ENCODE measurements at places on chromosomes 6 and 20.

DNA sequence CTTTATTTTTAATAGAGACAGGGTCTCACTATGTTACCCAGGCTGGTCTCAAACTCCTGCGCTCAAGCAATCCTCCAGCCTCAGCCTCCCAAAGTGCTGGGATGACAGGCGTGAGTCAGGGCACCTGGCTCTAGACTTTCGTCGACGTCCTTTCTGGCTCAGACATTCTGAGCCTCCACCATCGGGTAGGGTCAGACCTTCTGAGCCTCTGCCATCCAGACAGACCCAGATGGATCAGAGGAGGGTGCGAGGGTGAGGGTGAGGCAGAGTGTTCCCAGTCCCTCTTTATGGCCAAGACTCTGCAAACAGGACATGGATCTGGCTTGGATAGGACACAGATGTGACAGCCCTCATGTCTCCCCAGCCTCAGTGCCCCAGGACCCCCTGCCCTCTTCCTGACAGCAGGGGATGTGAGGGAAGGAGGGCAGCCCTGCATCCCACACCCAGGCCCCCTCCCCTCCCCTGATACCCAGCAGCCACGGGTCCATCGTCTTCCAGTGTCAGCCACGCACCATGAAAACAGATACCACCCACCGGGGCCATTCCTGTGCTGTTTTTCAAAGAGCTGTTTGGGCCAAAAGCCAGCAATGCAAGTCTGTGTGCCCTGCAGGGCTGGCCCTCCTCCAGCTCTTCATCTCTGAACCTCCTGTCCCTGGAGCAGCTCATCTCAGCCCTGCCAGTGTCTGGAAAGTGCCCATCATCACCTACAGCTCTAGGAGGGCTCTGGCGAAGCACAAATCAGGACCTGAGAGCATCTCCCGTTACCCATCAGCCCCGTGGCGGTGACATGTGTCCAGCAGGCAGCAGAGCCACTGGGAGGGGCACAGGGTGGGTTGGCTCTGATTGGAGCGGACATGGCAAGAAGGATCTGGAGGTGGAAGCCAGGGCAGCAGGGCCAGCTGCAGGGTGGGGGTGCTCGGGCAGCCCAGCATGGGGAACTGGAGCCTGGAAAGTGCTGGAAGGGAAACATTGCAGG is 208.4 kb downstream of the PREX1 start:
- peak; percentile 87 for DNase-seq

- no peak for DNase-seq
These were observed 473.5 kb downstream of the UTRN start for GRCh38 chr6:144758602-144759001.

GRCh38 chr6:104326173-104327001 is 533.3 kb downstream of the HACE1 start:
- no peak for DNase-seq

GRCh38 chr6:136701045-136701444 is 91.2 kb downstream of the MAP3K5 start:
- no peak for DNase-seq

GRCh38 chr6:87065117-87065516 is 29.8 kb downstream of the CGA start:
- DNase-seq: no peak

- DNase-seq: peak; percentile 88
These were observed 376.5 kb downstream of the KHDRBS2 start for GRCh38 chr6:61909486-61909885.

GRCh38 chr6:53603386-53604116 is 58.6 kb upstream of the GCLC start:
- no peak for DNase-seq

GRCh38 chr6:24907919-24908649 is 27.7 kb downstream of the RIPOR2 start:
- DNase-seq: peak; percentile 46

DNA sequence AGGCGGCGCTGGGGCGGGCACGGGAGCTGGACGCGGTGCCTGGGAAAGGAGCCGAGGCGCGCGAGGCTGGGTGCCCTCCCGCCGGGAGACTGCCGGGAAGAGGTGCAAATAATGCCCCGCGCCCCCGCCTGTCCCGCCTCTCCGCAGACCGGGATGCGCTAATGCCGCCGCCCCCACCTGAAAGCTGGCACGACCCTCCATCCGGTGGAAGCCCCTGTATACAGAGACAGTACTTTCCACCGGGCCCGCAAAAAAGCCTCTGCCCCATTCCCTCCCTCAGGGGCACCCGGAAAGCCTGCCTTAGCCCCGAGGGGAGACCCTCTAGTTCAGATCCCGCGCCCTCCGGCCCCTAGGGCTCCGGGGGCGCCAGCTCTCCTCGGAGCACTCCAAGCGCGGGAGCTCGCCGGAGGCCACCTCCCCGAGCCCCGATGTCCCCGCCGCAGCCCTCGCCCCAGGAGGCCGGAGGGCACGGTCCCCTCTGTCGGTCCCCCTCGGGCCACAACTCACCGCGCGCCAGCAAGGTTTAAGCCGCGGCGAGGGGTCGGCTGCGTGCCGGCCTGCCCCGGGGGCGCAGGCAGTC is 1.2 kb downstream of the GRM4 start:
- no peak for DNase-seq

DNA sequence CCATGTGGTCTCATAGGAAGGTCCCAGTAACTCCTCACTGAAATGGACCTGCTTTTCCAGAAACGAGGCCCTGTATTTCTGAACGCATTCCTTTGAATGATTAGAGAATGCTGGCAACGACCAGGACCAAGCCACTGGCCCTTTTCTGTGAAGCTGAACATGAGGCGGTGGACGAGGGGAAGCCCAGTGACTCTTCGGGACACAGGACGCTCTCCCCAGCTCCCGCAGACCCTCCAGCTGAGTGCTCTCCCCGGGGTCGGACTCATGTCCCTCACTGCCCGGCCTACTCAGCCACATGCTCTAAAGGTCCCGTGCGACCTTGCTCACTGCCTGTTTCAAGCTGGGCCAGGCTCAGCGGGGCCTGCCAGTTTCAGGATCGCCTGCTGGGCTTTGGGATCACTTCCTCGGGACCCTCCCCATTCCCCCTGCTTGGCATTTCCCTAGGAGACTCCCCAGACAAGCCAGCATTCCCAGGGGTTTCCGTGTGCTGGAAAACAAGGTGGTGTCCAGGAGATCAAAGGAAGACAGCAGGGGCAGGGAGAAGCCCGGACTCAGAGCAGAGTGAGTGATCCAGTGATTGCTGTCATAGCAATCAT is 2.6 kb upstream of the CST9 start:
- no peak for DNase-seq

DNA sequence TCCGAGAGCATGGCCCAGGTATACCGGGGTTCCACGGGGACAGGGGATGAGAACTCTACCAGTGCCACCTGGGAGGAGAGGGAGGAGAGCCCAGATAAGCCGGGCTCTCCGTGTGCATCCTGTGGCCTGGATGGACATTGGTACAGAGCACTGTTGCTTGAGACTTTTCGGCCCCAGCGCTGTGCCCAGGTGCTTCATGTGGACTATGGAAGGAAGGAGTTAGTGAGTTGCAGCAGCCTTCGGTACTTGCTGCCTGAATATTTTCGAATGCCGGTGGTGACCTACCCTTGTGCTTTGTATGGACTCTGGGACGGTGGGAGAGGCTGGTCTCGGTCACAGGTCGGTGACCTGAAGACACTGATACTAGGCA is 1.3 kb downstream of the TDRD6 start:
- no peak for DNase-seq

- no peak for DNase-seq
These were observed 30.6 kb upstream of the ADRM1 start for GRCh38 chr20:62272200-62272599.

DNA sequence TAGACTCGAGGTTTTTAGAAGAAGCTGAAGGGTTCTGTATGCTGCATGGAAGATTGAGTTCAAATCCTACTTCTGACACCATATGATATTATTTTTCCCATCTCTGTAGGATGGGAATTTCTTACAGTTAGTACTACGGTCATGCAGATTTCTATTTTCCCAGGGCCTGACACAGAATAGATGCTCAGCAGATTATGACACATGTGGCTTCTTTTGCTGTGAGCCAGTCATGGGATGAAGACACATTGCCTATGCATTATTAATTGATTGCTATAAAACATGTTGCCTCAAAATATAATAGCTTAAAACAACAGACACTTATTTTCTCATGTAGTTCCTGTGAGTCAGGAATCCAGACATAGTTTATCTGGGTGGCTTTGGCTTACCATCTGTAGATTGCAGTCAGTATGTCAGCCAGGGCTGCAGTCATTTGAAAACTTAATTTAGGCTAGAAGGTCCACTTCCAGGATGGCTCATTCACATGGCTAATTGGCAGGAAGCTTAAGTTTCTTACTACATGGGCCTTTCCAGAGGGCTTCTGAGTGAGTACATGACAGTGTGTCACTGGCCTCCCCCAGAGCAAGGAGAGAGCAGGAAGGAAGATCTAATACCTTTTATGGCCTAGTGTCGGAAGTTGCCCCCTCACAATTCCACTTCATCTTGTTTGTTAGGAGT is 29.5 kb downstream of the TOP1 start:
- no peak for DNase-seq

- DNase-seq: peak; percentile 45
These were observed 12.9 kb downstream of the COX7A2 start for GRCh38 chr6:75230484-75231325.

DNA sequence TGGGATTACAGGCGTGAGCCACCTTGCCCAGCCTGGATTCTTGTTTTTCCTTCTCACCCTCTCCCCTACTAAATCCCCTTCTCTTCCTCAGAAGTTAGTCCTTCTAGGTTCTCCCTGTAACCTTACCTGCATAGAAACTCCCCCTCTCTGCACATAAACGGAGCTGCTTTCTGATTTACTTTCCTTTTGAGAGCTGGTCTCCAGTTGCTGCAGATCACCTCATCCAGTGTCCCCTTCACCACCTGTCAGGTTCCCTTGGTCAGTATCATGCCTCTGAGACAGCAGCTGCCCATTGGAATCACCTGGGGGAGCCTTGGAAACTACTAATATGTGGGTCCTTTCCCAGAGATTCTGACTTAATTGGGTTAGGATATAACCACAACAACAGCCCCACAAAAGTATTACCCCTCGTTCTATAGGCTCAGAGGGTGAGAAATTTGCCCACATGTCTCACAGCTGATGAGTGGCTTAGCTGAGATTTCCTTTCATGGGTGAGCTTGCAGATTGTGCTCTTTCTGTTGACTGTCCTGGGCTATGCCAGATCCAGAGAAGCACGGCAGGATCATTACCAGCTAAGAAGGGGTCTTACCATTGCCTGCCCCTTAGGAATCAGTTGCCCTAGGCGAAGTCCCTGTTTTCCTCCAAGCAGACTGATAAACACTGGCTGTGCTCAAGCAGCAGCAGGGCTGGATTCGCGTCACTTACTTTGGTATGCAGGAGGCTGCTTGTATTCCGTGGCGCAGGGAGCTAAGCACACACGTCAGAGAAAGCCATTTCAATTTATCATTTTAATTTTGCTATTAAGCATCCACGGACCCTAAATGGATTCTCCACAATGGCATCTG is 51.3 kb downstream of the AKAP12 start:
- DNase-seq: peak; percentile 19

- DNase-seq: no peak
These were observed 413.3 kb downstream of the MAFB start for GRCh38 chr20:40275738-40276137.

GRCh38 chr6:4901386-4902061 is 102.3 kb downstream of the RPP40 start:
- DNase-seq: no peak

DNA sequence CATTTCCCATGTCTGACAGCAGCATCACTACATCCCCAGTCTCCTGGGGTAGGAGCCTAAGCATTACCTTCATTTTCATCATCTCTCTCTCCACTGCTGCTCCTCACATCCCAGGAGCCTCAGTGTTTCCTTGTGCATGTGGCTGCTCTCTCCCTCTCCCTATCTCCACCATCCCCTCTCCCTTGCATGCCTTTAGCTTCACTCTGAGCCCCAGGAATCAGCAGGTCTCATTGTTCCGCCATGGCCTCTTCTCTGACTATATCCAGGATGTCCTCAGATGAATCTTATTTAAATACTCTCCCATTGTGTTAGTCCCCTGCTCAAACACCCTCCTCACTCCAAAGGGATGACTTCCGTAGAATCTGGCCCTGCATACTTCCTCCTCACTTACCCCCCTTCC is 79.4 kb downstream of the FAXC start:
- DNase-seq: no peak

- DNase-seq: no peak
These were observed 18.3 kb downstream of the LRRC1 start for GRCh38 chr6:53813096-53813495.

- DNase-seq: no peak
These were observed 576.4 kb downstream of the PRKN start for GRCh38 chr6:162151021-162151665.

DNA sequence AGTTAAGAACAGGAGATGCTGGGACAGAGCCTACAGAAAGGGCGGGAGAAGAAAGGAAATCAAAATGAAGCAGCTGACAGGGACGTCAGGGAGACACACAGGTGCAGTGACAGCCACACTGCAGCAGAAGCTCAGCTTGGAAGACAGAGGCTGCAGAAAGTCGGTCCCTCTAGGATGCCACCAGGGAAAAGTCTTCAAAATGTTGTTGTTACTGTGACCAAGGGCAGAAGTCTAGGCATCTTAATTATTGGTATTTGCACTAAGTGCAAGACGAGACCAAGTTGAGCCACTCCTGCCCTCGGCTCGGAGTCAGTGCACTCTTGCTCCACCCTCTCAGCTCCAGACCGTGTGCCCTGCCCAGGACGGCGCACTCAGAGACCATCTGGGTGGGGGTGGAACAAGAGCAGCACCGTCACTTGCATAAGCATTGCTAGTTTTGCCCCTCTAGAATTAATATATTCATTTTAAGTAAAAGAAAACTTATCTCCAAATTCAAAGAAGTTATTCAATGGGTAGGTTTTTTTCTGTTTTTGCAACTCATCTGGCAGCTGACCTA is 2.6 kb downstream of the PRR18 start:
- no peak for DNase-seq

GRCh38 chr6:50816115-50816675 is 2.5 kb upstream of the TFAP2B start:
- DNase-seq: peak; percentile 64

DNA sequence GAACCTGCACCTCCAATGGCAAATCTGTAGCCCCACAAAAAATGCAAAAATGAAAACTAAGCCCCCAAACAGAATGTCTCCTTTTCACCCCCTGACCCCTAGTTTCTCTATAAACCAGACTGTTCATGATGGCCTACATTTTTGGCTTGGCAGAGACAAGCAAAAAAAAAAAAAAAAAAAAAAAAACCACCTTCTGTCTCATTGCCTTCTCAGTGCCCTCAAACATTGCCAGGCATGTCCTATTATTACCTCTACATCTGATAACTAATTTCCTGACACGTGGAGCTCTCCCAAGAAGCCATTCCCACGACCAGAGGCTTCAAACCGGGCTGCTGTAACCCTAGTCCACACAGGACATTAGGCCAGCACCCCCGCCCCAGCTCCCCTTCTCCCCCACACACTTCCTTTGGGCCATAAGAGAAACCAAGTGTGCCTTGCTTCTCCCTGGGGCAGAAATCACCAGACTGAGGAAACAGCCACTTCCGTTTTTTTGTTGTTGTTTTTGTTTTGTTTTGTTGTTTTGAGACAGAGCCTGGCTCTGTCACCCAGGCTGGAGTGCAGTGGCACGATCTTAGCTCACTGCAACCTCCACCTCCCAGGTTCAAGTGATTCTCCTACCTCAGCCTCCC is 65.4 kb downstream of the GPR6 start:
- peak; percentile 62 for DNase-seq

- no peak for DNase-seq
These were observed 49.2 kb downstream of the EIF2S2 start for GRCh38 chr20:34062570-34063482.

GRCh38 chr6:36035225-36035624 is 7.6 kb downstream of the MAPK14 start:
- peak; percentile 81 for DNase-seq

- DNase-seq: no peak
These were observed 65.8 kb downstream of the EPB41L2 start for GRCh38 chr6:130997061-130997753.

- DNase-seq: no peak
These were observed 223.6 kb upstream of the PREP start for GRCh38 chr6:105626295-105627158.

Measured in NCI-H2171 treated with DMSO at 0.1 percent for 48 hours (cell line).